ENCODE measurements at places on chromosomes 3 and 15.

DNA sequence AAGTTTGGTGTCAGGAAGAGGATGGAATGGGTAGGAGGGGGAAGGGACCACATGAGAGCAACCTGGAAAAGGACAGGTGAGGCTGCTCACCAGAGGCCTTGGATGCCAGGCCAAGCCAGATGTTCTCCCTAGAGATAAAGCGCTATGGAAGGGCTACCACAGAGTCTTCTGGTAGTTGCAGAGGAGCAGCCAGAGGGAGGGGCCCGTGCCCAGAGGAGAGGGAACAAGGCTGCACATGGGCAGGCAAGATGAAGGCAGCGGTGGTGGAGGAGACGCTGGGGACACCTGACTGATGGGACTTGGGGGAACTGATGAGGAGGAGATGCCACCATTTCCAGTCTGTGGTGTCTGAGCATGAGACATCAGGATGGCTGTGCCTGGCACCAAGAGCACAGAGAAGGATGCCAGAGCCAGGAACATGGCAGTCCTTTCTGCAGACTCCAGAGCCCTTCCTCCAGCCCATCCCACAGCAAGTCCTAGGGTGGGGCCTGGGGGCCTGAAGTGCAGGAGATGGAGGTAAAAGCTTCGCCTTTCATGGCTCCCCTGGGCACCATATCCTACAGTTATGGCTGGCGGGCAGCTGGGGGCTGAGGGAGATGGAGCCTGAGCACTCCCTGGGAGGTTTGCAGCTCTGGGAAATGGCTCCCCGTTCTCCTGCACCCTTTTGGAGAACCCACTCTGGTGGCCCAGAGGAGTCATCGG, 103.0 kb downstream of the ETFA start:
- DNase-seq: no peak

- DNase-seq: no peak
Measured at GRCh38 chr3:106957029-106957428, 420.2 kb upstream of the CCDC54 start.

- no peak for DNase-seq
Measured at GRCh38 chr15:37361621-37362020, 261.3 kb upstream of the MEIS2 start.

- DNase-seq: no peak
Measured at GRCh38 chr3:63192248-63192647, 85.9 kb upstream of the SYNPR start.

DNA sequence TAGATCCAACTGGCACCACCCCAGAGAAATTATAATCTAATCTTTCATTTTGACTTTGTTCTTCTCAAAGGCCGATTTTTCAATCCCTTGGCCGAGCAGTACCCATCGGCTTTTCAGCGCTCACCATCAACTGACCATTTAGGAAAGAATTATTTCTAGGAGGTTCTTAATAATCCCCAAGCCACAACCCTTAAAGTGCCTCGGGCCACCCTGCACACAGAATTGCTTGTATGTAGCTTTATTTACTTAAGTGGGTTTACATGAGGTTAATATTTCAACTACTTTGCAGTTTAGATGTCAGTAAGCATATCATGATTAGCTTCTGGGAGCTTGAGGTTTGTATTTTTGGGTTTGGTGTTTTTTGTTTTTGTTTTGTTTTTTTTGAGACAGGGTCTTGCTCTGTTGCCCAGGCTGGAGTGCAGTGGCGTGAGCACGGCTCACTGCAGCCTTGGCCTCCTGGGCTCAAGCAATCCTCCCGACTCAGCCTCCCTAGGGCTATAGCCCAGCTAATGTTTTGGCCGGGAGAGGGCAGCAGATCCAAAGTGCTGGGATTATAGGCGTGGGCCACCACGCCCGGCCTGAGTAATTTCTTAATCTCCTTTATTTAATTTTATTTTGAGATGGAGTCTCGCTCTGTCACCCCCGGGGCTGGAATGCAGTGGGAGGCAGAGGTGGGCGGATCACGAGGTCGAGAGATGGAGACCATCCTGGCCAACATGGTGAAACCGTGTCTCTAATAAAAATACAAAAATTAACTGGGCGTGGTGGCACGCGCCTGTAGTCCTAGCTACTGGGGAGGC, 801 bp upstream of the CDAN1 start:
- no peak for DNase-seq

Data from Right ventricle myocardium inferior (tissue), 1 donor.